ENCODE measurements at places on chromosomes 16 and 17.

DNA sequence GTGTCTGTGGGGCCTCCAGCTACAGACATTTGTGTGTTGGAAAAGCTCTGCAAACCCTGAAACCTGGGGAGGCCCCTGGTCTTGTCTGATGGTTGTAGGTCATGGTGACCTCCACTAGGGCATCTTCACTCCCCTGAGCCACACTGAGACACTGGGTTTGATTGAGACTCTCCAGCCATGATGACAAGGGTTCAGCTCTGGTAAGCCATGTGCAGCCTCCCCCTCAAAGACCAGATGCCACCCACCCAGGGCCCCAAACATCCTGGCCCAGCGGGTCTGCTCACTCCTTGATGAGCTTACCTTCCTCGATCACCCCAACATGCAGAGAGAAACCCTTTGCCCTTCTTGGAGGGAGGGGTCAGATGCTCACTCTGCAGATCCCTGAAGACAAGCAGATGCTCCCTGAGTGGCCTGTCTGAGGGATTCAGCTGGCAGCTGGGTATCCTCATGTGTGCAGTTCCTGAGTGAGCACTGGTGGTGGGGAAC lies 101.6 kb downstream of the METRNL start:
- no peak for DNase-seq

GRCh38 chr16:74657870-74658642 lies 8.6 kb downstream of the RFWD3 start:
- no peak for DNase-seq

DNA sequence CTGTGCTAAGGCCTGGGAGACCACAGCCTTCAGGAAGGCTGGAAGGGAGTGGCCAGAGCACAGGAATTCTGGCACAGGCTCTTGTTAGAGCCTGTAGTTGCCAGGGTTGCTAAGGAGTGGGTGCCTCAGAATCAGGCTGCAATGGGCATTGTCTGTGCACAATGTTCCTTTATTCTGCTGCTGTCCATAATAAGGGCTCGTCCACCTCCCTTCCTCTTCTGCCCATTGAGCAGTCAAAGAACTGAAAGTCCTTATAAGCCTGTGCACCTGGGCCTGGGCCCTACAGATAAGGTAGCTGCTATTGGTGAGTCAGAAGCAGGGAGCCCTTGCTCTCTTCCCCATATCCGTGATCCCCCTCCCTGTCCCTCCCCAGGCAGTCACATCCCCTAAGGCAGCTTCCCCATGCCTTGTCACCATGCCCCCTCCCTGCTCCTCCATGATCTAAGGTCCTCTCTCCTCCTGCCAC lies 5.4 kb upstream of the CNGB1 start:
- DNase-seq = no peak

DNA sequence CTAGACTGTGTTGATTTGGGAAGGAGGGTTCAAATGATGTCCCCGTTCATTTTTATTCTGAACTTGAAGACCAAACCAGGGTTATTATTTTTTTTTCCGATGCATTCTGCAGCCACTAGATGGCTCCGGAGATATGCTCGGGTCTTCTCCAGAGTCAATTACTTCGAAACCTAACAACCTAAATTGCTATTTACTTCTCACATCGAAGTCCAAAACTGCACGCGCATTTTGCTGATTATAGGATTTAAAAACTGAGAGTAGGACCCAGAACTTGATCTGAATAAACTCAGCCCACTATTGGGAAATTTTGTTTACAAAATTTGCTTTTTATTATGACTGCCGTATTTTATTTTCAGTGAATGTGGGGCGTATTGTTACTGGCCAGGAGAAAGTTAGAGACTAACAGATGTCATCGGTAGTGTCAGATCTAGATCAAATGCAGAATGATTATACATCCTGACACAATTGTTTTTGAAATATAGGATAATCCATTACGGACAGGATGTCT lies 263.8 kb downstream of the HS3ST3A1 start:
- peak; percentile 30 for DNase-seq

- no peak for DNase-seq
Measured at GRCh38 chr17:44955674-44956425, 8.3 kb upstream of the KIF18B start.

Data from ELF-1 (cell line).